Muscle of back (tissue), 13 donors: ENCODE measurements at places on chromosomes 1 and 21. TPM values are rescaled to one million over a fixed set of nuclear protein-coding genes. Genes with fewer than 3 reads are reported as not detected.

The OR6N1 gene
- not detected for polyA plus RNA-seq

The CFHR1 gene
- polyA plus RNA-seq: 0.90 TPM

The CBS gene
- 7.1 TPM for polyA plus RNA-seq

The HSPA13 gene
- polyA plus RNA-seq: 38.8 TPM

The SLC9C2 gene
- polyA plus RNA-seq: not detected

The TEX38 gene
- 0.22 TPM for polyA plus RNA-seq

The NPR1 gene
- 13.8 TPM for polyA plus RNA-seq

- no peak for DNase-seq
Observed at GRCh38 chr21:38784458-38785266, 21.1 kb upstream of the ETS2 start.

GRCh38 chr1:246008363-246008831 is 498.7 kb downstream of the SMYD3 start:
- DNase-seq: no peak

DNA sequence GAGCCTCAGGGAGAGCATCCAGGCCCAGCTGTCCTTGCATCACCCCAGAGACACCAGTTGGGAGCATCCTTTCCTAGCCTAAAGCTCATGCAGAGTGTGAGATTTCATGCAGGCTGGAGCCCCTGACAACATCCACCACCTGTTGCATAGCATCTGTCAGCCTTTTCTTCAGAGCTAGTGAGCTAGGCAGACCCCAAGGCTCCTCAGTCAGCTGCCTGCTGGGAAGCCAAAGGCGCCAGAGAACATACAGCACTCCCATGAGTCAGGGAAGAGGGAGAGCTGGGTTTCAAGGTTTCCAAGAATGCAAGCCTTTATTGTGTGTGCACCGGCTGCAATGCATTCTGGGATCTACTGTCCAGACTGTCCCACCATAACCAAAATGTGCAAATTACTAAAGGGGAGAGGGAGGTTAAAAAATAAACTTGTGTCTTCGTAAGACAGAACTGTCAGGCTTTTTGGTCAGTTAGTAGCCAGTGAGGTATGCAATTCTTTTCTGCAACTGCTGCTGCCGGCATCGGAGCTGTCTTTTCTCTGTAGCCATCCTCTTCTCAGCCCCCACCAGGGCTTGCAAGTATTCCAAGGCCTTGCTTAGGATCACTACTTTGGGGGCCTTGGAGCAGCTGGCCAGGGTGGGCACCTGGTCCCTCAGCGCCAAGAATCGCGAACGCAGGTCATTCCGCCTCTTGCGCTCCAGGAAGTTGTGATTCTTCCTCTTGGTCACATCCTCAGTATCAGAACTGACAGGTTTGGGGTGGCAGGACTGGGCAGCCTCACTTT is 4.6 kb downstream of the MYCL start:
- DNase-seq: peak; percentile 68

GRCh38 chr21:27371975-27372331 is 405.1 kb upstream of the ADAMTS5 start:
- DNase-seq: no peak

DNA sequence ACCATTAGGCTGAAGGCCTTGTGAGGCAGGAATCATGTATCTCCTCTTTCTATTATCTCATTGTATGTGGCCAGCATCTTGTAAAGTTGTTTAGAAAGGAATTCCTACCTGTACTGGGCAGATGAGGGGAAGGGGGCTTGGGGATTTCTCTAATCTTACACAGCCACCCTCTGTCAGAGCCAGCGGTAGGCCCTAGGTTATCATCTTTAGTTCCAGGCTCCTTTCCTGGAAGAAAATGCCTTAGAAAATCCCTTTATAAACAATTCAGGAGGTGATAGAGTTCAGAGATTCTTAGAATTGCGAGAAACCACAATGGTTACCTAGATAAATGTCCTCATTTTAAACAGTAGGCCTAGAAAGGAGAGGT is 35.2 kb downstream of the DPT start:
- no peak for DNase-seq

DNA sequence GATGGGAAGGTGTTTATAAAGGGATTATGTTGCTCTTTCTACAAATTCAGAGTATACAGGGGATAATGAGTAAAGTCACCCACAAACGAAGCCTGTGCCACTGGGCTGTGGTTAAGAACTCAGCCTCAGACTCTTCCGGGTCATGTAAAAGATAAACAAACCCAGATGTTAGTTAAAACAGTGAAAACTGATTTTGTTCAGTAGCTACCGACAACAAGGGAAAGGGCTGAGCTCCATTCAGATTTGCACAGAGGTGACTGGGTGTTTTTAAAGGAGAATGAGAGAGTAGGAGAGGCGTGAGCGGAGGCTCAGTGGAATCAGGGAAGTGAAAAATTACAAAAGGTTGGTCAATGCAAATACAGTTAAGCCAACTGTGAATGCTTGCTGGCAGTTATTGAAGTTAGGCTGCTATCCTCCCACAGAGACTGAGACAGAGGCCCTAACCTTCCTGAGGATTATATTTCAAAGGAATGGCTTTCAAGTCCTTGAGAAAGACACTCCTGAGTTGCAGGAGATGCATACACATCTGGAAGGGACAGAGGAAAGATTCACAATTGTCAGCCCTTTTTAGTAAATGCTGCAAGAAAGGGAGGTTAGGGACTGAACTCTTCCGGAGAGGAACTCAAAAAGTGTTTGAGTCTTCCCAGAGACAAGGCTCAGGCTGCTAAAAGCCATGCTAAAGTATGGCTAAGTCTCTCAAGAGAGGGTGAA is 29.9 kb upstream of the SAMD13 start:
- DNase-seq: no peak

DNA sequence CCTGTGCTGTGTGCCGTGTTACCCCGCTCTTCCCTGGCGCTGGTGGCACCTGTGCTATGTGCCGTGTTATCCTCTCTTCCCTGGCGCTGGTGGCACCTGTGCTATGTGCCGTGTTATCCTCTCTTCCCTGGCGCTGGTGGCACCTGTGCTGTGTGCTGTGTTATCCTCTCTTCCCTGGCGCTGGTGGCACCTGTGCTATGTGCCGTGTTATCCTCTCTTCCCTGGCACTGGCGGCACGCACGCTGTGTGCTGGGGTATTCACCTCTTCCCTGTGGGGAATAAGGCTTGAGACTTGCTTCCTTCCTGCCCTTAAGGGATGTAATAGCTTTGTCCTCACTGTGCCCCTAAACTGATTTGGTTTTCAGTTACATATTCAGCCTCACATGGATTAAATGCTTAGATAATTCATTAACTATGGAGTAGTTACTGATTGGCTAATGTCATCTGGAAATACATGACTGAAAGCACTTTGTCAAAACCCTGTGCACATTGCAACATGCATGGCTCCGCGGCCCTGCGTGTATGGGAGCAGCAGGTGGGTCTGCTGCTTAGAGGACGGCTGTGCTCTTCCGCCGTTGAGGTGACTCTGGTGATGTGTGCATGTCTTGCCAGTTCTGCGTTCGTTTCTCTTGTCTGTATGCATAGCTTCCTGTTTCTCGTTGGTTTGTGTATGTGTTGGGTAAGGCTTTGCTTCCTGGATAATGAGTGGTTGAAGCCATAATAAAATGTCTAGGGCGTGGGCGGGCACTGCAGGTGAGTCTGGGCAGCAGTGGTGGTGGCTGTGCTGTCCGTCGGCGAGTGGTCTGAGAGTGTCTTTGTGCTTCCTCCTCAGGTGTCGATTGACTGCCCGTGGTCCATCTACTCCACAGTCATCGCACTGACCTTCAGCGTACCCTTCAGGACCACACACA is 17.9 kb upstream of the PWP2 start:
- DNase-seq: no peak

GRCh38 chr1:87763483-87763882 is 434.8 kb downstream of the LMO4 start:
- DNase-seq: no peak

GRCh38 chr1:28037206-28037605 is 51.2 kb downstream of the EYA3 start:
- DNase-seq: no peak

DNA sequence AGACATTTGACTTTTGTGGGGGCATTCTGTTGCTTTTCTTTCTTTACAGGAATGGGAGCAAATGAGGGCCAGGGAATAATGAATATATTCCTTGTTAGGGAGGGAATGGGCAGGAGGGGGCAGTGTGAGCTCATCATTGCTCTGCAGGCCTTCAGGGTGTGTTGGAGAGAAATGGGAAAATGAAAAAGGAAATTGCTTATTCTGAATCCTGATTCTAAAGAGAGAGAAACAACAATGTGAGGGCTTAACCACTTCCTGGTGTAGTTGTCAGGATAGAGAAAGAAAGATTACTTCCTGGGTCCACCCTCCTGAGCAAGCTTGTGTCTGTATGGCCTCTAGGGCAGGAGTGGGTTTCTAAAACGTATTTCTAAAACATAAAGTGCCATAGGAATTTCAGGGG is 28.3 kb downstream of the VANGL2 start:
- DNase-seq: peak; percentile 42

DNA sequence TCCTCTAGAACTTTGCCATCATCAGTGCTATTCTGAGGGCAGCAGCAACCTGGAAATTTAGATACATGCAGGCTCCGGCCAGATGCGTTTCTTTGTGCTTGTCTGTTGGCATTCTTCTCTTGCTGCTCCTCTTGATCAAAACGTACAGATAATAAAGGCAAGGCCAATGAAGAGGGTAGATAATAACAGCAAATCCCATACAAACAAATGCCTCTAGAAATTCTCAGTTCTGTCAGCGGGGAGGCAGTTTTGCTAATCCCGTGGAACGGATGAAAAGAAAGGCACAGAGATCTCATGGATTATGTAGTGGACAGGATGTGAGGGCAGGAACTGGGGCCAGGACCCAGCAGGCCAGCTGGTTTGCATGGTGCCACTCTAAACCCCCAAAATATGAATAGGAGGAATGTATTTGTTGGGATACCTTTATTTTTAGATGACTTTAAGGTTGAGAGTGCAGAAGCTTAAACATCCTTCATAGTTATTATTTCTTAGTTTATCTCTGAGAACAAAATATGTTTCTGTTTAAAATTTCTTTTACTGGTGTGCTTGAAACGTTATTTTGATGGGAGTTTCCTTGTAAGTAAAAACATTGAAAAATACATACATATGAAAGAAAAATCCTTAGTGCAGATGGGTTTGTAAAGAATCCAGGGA is 1.5 kb downstream of the ITSN1 start:
- peak; percentile 30 for DNase-seq

DNA sequence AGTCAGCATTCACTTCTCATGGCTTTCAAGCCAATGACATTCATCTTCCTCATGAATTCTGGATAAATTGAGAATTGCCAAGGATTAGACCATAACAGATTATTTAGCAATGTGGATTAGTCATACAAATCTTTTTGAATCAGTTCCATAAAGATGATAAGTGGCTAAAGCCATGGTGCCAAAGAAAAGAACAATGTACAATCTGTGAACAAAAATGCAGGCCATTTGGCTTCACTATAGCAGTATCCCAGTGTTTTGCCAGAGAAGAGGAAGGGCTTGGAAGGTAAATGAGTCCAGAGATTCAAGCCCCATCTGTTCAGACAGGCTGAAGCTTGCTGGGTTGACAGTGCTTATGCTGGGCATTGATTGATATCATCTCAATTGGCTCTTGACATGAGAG is 376.4 kb upstream of the LRRC7 start:
- peak; percentile 13 for DNase-seq

DNA sequence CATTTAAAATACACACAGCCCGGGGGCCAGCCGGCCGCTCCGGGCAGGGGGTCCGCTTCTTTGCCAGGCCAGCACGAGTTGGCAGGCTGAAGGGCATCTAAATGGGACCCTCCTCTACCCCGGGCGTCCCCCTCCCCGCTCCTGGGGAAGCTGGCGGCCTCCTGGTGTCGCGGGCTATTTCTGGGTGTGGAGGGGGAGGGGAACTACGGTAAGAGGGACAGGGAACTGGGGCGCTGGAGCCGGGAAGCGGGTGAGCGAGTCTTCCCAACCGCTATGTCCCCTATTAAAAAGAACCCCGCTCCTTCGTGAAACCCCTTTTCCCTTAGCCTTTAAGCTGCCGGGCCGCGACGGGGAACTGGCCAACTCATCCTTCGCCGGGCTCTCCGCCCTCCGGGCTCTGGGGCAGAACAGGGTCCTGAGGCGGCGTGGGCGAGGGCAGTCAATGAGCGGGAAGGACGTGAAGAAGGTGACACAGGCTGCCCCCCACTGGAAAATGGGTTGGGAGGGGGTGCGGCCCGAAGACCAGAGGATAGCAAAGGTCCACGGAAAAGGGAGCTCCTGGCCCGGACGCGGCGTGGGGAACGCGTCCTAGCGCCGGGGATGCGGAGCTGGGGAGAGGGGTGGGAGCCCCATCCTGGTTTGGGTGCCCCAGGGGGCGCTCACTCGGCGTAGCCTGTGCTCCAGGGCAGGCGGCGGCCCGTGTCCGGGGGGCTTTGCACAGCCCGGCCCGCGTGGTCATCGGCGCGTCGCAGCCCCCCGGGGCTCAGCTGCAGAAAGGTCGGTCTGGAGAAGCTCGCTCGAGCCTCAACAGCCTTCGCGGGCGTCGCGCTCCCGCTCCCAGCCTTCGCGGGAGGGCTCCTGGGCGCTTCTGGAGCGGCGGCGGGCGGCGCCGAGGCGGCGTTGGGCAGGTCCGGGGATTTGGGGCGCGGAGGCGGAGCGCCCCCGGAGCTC is 544 bp downstream of the PPM1J start:
- DNase-seq: no peak

DNA sequence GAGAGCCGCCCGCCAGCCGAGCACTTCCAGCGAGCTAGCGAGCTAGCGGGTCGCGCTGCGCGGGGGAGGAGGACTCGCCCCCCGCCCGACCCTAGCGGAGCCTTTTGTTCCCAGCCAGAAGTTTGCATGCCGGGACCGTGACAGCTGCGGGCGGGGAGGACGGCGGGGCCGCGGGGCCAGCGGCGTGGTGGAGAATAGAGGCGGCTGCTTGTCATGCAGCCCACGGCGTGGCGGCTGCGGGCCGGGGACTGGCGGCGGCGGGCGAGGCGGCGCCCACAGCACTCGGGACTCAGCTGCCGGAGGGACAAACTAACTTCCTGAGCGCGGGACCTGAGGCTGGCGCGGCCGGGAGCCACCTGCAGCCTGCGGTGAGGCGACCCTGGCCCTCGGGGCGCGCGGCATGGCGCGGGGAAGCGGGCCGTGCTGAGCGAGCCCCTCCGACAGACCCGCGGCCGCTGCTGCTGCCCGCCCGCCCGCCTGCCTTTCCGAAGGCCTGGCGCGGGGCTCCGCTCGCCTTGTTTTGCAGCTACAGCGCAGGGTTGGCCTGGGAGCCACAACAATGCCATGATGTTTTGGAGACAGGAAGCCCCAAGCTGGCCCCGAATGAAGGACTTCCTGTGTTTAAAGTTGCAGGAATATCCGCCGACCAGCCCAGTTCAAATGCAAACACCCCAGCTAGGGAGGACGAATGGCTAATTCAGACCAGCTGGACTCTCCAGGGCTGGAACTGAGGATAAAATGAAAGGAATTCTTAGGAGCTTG is 82.2 kb upstream of the BMP8A start:
- DNase-seq: peak; percentile 57

DNA sequence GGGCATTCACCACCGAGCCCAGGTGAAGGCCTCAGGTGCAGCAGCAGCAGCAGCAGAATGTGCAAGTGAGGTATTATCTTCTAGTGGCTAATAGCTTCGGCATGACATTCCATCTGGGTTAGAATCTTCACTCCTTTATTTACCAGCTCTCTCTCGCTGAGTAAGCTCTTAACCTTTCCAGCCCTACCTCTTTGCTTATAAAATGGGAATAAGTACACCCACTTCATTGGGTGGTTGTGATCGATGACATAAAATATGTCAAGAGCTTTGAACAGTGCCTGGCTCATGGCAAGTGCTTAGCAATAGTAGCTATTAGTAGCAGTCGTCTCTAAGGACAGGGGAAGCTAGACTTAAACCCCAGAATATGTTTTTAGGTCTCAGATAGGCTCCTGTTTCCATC is 149.5 kb downstream of the NOS1AP start:
- DNase-seq: no peak
